Hippocampal formation (tissue), 2 donors: ENCODE measurements at places on chromosomes 11 and 22.

DNA sequence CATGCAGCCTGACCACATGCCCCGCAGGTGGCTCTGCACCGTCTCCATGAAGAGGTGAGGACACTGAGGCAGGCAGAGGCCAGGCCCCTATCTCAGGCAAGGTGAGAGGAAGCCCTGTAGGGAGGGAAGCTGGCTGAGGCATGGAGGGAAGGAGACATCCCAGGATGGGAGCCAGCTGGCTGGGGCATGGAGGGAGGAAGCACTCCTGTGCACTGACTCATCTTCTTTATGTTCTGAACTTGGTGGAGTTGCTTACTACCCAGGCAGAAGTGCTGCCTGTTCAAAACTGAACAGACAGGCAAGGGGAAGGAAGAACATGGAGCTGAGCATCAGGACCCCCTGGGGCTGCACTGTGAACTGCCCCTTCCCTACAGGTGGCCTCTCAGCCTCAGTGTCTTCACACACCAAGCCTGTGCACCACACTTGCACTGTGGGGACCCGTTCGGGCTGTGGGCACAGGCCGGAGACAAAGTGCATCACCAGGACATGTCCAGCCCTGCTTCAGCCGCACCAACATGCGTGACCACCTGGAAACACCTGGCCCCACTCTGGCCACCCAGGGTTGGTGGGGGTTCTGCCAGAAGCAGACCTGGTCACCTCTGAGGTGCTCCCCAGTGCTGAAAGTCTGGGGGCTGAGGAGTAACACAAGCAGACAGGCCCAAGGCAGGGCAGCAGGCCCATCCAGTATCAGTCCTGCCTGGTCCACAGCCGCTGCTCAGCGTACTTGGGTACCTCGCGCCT lies 55.5 kb downstream of the DGCR2 start:
- DNase-seq = no peak

- no peak for DNase-seq
Observed at GRCh38 chr11:90916706-90917105, 693.9 kb upstream of the CHORDC1 start.

GRCh38 chr11:43164831-43165230 lies 147.0 kb upstream of the API5 start:
- DNase-seq = no peak

- DNase-seq = no peak
Observed at GRCh38 chr11:73759610-73760134, 1.2 kb downstream of the RAB6A start.

GRCh38 chr11:70173018-70173417 lies 30.1 kb upstream of the FADD start:
- DNase-seq = no peak

DNA sequence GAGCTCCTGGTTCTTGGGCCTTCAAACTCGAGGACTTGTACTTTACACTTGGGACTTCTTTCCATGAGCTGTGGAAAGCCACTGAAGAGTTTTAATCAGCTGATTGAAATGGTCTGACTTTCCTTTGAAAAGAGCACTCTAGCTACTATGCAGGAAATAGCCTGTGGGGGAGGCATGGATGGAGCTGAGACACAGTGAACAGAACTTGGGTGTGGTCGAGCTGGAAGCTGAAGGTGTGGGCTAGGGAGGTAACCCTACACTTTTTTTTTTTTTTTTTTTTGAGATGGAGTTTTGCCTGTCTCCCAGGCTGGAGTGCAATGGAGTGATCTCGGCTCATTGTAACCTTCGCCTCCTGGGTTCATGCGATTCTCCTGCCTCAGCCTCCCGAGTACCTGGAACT lies 17.5 kb upstream of the CAPRIN1 start:
- no peak for DNase-seq

DNA sequence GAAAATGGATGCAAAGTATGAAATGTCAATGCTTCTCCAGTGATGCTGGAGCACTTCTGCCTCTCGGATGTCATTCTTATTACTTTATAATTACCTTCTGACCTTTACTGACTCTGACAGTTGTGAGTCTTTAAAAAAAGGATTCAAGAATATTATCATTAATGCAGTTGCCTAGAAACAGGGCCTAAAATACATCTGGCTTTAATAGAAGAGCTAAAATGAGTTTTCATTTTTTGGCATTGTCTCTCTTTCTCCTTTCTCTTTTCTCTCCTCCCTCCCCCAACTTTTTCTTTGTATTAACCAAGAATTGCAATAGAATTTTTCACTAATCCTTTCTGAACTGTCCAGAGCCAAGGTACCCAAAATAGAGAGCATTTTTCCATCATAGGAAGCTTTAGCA lies 45.9 kb downstream of the FDX1 start:
- DNase-seq = no peak

DNA sequence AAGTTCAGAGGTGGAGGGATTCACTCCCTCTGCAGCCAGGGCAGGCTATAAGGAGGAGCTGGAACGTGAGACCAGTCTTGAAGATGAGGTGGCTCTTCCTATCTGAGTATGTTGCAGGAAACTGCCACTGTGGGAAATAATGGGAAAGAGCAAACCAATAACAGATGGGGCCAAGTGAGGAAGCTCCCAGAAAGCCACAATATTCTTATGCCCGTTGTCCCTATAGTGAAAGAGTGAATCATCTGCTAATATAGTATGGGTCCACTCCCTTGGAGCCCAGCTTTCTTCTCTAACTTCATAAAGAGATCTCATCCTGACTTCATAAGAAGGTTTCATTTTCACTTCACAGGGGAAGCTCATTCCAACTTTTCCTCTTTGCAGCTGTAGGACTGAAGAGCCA lies 206.4 kb downstream of the BLID start:
- DNase-seq = no peak

GRCh38 chr11:15976433-15977045 lies 379.8 kb downstream of the SOX6 start:
- no peak for DNase-seq

- peak; percentile 5 for DNase-seq
Observed at GRCh38 chr22:22720201-22720723, 75.8 kb downstream of the GGTLC2 start.

GRCh38 chr22:17451316-17451715 lies 82.1 kb downstream of the CECR2 start:
- DNase-seq = no peak

GRCh38 chr11:16418428-16419097 lies 62.2 kb upstream of the SOX6 start:
- DNase-seq = no peak

- DNase-seq = no peak
Observed at GRCh38 chr11:134679592-134679991, 267.6 kb upstream of the B3GAT1 start.

- peak; percentile 8 for DNase-seq
Observed at GRCh38 chr11:65559951-65560537, 1.9 kb upstream of the LTBP3 start.

- no peak for DNase-seq
Observed at GRCh38 chr11:11446967-11447366, 93.9 kb upstream of the CSNK2A3 start.

GRCh38 chr11:86805873-86806310 lies 5.5 kb downstream of the PRSS23 start:
- DNase-seq = no peak

GRCh38 chr11:17921659-17922415 lies 91.0 kb downstream of the SERGEF start:
- no peak for DNase-seq

DNA sequence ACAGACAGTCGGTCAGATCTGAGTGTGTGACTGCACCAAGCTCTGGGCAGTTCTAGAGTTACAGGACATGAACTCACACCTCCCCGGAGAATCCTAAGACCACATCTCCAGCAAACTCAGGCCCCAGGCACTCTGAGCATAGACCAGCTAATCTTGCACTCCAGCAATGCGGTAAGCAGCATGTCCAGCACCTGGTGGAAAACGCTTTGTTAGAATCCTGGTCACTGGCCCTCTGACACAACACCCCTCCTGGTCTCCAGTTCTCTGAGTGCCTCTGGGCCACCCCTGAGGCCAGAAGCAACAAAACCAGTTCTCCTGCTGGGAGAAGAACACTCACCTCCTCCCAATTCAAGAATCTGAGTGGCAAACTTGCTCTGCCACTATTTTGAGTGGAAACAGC lies 82.7 kb upstream of the TMEM45B start:
- DNase-seq = no peak

DNA sequence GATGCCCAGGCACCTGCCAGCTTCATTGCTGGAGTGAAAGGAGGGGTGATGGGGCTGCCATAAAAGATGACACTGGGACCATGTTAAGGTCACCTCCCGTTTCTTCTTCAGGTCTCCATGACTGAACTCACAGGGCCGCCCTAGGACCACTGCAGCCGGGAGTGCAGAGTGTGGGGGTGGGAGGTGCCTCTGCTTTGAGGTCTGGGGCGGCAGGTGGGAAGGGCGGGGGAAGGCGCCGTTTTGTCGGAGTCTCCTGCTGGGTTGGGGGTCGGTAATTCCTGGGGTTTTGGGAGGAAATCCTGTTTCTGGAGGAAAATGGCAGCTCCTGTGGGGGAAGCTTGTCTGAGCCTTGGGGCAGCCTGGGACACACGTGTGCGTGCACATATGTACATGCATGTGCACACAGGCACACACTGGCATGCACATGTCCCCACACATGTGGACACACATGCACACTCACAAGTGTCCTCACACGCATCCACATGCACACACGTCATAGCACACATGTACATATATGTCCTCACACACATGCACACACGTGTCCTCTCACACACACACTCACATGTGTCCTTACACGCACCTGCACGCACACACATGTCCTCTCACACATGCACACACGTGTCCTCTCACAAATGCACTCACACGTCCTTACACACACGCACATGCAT lies 990.9 kb downstream of the BRD1 start:
- no peak for DNase-seq

GRCh38 chr22:48667289-48667688 lies 1160.4 kb downstream of the BRD1 start:
- no peak for DNase-seq

DNA sequence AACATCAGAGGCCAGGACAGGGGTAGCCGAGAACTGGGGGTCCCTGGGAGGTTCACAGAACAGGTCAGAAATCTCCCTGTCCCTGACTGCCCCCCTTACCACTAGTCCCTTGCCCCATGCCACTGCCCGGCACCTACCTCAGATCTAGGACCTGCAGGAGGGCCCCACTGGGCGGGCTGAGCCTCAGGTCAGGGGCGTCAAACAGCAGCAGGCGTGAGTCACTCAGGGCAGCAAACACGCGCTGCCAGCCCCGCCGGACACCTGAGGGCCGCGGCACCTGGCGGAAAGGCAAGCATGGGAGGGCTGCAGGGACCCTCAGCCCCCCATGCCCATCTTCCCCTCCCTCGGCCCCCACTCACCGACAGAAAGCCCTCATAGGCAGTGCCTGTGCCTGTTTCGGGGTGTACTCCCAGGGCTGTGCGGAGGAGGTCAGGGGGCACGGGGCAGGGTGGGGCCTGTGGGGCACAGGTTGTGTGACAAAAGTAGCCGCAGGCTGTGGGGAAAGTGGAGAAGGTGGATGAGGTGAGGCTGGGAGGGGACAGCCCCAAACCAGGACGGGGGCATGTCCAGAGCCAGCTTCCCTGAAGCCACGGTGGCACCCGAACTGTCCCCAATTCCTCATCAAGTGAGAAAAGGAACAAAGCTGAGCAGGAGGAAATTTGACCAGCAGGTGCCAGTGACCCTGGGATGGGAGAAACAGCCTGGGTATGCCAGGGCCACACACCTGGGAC lies 11.8 kb downstream of the CDC42BPG start:
- DNase-seq = no peak

GRCh38 chr11:118104491-118104890 lies 17.7 kb upstream of the SMIM35 start:
- DNase-seq = no peak

DNA sequence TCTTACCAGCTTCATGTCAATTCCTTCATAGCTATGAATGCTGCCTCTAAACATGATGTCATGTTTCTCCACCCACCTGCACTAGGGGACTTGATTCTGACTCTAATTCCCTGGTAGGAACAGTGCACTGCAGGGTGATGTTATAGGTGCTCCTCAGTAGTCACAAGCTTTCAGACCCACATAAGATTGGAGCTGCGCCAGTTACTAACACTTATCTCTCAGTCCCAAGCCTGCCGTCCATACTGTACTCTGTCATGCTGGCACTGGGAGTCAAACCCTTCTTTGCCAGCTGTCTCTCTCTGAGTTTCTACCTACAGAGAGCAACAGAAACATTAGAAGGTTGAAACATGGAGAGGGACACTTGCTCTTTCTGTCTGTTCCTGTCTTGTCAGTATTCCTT lies 5.5 kb downstream of the OR56A1 start:
- no peak for DNase-seq

- DNase-seq = no peak
Observed at GRCh38 chr11:81707881-81708280, 1025.8 kb downstream of the FAM181B start.

DNA sequence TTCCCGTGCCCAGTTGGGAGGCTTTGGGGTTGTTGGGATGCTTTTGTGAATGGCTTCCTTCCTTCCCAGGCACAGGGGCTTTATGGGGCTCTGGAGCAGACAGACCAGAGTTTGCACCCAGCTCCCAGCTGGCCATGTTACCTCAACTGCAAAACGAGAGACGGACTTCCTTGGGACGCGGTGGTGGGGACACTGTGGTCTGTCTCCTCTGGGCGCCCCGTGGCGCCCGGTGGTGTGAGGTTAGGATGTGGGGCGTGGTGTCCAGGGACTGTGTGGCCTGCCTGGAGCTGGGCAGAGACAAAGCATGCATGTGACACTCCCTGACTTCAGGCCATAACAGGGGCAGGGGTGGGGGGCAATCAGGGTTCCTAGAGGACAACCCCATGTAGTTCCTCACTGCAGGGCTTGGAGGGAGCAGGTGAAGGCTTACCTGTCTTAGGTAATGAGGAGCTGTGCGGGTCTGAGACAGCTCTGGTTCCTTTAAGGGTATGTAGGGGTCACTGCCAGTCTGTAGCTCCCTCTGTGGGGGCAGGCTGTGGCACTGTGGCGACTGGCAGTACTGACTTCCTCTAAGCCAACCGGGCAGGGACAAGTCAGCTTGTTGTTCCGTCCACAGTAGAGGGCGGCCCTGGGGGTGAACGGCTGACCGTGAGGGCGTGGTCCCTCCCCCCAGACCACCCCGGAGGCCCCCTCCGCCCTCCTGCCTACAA lies 14.4 kb downstream of the KCNQ1 start:
- DNase-seq = no peak

- no peak for DNase-seq
Observed at GRCh38 chr11:83948200-83948599, 662.0 kb upstream of the CCDC90B start.

- DNase-seq = no peak
Observed at GRCh38 chr22:39429916-39430575, 26.8 kb upstream of the MGAT3 start.

GRCh38 chr11:1515082-1516060 lies 28.8 kb upstream of the MOB2 start:
- peak; percentile 60 for DNase-seq
